ENCODE measurements at places on chromosomes 5 and 9.
A peak's percentile ranks its signal among the peaks of the same experiment; 100 is the strongest.

- DNase-seq: peak; percentile 62
Measured at GRCh38 chr9:78011049-78011448, 20.6 kb downstream of the GNAQ start.

GRCh38 chr5:168603746-168604145, 24.6 kb upstream of the PANK3 start:
- DNase-seq: no peak

GRCh38 chr5:109281136-109281690, 128.6 kb downstream of the PJA2 start:
- no peak for DNase-seq

- no peak for DNase-seq
Measured at GRCh38 chr5:44833249-44833648, 24.5 kb downstream of the MRPS30 start.

GRCh38 chr9:121503444-121503843, 3.8 kb upstream of the GGTA1 start:
- peak; percentile 87 for DNase-seq

DNA sequence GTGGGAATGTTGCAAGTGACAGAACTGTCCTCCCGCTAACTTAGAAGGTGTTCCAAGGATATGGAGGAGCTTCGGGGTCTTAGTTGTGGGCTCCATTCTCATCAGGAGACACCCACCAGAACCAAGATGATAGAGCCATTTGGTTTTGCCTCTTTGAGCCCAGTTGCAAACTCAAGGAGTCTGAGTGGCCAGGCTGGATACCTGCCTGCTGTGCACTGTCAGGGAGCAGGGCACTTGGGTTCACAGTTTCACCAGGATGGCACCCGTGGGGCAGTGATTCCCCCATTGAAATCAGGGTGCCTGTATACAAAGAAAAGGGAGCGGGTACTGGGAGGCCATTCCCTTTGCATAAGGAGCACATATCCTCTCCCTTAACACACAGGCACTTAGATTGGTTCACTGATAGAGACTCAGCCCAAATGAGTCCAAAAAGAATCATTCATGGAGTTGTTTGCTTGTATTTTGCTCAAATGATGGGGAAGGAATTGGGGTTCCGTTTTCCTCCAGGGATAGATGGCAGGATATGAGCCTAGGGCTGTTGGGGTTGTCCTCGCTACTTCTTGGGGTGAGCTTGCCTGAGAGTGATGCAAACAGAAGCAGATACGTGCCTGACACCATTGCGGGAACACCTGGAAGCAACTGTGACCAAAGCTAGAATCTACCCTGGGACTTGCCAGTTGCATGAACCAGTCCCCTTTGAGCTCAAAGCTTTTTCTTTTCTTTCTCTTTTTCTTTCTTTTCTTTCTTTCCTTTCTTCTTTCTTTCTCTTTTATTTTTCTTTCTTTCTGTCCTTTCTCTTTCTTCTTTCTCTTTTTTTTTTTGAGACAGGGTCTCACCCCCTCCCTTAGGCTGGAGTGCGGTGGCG, 1.3 kb upstream of the PRR7 start:
- no peak for DNase-seq

DNA sequence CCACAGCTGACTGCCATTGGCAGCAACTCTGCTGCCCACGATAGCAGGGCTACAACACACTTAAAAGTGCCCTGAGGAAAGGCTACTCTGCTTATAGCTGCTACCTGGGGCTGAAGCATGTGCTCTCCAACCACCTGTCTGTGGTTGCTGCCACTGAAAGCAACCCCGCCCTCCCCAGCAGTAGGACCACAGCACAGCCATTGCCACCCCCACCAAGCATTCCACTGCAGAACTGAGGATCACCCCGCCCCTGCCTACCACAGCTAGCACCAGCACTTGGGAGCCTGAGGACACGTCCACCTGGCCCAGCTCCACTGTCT, 85.8 kb downstream of the LPAR1 start:
- DNase-seq: no peak

- no peak for DNase-seq
Measured at GRCh38 chr9:10875752-10876151, 262.9 kb upstream of the PTPRD start.

DNA sequence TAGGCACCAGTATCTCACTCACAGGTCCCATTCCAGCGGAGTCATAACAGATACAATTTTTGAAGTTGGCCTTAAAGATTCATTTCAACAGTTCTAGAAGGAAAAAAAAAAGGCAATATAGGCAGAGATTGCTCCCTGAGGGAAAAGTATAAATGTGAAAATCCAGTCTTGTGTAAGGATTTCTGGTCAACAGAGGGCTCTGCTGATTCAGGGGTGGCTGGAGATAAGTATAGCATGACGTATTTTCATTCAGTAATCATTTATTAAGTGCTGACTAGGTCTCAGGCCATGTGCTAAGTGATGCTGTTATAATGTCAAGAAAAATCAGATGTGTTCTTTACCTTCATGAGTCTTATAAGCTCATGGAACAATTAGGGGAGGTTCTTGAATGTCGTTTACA, 377.3 kb upstream of the MEF2C start:
- DNase-seq: no peak

DNA sequence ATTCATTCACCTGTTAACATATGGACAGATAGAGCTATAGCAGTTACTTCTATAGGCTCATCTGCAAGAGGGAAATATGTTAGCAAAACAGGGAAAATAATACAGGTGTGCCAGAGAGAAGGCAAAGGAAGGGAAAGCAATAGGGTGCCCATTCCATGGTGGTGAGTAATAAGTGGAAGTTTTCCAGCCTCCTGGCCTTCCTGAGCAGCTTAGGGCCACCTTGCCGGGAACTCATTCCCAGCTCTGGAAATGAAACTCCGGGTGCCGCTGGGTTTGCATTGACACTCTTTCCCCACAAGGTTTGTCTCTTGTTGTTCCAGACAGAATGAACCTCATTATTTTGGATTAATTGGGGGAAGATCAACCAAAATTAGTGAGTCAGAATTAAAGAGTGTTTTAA, 58.4 kb downstream of the SLC1A3 start:
- DNase-seq: no peak

DNA sequence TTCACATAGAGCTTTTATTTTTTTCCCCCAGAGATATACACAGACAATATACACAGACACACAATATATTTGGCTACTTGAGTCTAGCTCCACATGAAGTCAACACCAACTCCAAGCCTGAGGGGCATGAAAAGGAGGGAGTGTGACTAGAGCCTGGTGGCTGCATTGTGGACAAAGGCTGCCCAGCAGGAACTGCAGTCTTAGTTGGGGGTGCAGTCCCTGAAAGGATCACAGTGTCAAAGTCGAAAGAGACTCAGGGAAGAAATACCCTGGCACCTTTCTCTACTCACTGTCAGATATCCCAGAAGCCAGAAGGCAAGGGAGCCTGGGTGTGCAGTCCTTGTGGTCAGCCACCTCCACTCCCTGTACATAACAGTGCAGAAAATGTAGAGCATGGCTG, 231.6 kb upstream of the RPS23 start:
- no peak for DNase-seq

DNA sequence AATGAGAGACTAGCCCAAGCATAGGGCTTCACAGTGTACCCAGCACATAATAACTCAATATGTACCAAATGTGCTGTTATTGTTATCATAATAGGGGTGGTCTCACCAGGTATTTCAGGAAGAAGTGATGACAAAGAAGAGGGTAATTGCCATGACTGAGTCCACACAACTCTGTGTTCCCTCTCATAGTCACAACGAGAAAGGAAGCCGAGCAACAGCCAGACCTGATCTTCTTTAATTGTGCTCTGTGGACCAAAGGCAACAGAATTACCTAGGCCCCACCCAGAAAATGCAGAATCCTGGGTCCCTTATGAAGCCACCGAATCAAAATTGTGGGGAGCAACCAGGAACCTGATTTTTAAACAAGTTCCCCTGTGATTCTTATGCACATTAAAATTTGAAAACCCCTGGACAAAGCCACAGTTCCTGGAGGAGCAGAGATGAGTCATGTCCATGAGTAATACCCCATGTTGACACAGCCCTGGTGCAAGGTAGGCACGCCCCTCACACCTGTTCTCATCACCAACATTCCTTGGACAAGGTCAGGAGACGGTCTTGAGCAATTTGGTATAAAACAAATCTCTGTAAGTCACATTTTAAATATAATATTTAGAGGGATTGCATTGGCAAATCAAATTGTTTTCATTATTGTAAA, 5.2 kb downstream of the FGF1 start:
- no peak for DNase-seq
